ENCODE measurements at places on chromosomes 12 and 14.

DNA sequence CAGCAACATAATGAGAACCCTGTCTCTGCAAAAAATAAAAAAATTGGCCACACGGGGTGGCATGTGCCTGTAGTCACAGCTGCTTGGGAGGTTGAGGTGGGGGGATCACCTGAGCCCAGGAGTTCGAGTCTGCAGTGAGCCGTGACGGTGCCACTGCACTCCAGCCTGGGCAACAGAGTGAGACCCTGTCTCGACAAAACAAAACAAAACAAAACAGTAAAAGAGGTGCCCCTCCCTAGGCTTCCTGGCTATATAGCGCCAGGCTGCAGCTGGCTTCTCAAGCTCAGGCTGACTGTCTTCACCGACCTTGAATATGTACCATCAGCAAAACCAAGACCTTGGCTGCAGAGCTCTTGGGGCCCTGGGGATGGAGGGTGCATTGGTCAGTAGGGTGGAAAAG is 29.4 kb downstream of the TSPAN9 start:
- no peak for DNase-seq

GRCh38 chr12:109763201-109763841 is 49.7 kb downstream of the FAM222A start:
- DNase-seq: peak; percentile 68

- DNase-seq: no peak
These were observed 109.5 kb downstream of the DIO2 start for GRCh38 chr14:80101835-80102234.

DNA sequence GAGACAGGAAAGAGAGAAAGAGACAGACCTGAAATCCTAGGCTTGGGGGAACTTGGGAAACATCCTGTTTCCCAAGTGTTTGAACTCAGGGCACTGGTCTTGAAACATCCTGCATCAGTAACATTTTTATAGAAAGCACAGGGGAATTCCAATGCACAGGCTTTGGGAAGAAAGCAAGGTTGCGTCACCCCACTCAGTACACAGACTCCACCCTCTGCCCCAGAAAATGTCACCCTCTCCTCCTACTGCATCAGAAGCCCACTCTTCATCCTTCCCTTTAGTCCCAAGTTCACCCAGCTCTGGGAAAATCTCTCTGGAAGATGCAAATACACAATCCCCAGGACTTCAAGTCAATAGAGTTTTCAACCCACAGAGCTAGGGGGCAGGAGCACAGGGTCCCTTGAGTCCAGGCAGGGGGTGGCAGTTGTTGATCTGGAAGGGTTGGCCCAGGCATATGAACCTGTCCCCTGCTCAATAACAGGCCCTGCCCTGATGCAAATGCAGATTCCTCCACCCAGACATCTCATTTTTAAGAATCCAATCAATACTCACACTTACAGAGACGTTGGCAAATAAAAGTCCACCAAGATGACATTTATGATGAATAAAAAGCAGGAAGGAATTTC is 1.7 kb downstream of the RDH16 start:
- DNase-seq: peak; percentile 34

GRCh38 chr14:52078721-52079120 is 9.9 kb upstream of the NID2 start:
- no peak for DNase-seq

DNA sequence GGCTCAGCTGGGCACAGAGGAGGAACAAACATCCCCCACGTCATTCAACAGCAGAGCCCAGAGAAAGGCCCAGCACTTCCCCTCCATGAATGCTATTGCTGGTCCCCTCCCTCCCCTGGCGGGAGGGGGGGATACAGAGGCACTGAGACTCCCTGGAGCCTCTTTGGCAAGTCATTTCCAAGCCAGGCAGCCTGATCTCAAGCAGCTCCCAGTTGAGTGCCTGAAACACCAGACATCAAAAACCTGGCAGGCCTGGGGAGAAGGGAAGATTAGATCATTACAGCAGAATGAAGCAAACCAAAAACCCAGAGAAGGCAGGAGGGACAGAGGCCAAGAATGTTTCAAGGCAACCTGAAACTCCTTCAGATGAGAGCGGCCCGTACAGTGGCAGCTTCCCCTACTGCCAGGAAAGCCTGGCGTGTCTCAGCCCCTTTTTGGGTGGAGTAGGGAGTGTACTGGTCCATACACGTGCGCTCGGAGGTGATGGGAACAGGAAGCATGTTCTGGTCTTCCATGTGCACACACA is 92.1 kb downstream of the LRRC74A start:
- peak; percentile 84 for DNase-seq

DNA sequence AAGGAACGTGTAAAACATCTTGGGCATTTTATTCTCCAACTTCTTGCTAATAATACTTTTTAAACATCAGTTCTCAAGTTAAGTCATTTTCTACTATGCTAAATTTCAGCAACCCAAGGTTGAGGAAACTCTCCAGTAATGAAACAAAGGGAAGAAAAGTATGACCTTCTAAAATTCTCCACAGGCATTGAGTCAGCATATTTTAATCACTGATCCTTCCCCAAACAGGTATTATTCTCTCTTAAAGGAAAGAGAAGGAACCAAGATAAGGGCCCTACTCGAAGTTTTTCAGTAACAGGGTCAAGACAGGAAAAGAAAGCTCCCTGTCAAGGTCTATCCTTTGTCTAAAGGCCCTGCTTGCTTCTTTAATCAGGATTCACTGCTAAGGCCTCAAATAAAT is 3.0 kb downstream of the KICS2 start:
- DNase-seq: no peak

GRCh38 chr12:31250179-31250578 is 75.8 kb downstream of the SINHCAF start:
- no peak for DNase-seq

GRCh38 chr12:109624467-109624866 is 50.9 kb downstream of the MVK start:
- no peak for DNase-seq

GRCh38 chr14:24369463-24369862 is 1.5 kb downstream of the NFATC4 start:
- DNase-seq: no peak

DNA sequence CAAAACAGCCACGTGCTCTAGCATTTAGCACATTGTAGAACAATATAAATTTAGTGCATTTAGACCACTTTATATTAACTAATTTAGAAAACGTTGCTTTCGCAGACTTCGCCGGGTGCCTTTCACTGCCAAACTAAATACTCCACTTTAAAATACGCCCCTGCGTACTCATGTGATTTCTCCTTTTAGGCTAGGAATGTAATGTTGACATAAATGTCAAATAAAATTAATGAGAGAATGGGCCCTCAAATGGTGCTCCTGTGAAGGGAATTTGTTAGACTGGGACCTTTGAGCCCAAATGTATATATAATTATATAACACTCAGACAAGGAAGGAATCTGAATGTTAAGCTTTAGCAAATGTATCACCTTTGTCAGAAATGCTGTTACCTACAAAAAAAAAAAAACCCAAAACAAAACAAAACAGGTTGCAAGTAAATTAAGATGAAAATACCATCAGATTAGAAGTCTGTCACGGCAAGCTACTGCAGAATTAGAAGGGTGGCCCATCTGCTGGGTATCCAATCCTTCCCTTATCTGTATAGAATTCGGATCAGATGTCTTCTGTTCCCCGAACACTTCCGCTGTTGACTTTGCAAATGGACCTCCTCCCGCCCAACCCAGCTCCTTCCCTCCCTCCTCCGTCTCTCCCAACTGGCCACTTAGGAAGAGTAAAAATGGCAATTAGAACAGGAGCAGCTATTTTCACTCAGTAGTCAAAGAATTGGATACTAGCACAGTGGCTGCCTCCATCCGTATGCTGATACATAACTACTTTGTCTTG is 159.3 kb upstream of the FOXN3 start:
- no peak for DNase-seq

GRCh38 chr12:93541578-93542225 is 30.8 kb upstream of the SOCS2 start:
- no peak for DNase-seq

GRCh38 chr12:102885043-102885932 is 31.8 kb downstream of the PAH start:
- no peak for DNase-seq

DNA sequence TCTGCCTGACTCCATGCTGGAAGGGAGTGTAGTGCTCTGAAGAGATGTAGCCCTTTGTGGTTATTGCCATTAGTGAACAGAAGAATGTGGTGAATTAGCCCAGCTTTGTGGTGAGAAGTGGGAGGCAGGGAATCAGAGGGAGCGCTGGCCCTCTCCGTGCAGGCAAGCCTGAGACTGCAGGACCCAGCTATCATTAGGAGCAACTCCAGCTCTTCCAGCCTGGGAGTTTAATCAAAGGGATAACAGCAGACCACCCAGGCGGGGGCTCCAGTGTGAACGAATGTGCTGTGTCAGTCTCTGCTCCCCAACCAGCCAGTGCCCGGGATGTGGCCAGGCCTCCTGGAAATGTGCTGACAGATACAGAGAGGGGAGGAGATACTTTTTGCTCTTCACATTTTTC is 142.7 kb downstream of the TTLL5 start:
- DNase-seq: peak; percentile 12

GRCh38 chr14:102901633-102902032 is 20.8 kb upstream of the AMN start:
- DNase-seq: no peak

DNA sequence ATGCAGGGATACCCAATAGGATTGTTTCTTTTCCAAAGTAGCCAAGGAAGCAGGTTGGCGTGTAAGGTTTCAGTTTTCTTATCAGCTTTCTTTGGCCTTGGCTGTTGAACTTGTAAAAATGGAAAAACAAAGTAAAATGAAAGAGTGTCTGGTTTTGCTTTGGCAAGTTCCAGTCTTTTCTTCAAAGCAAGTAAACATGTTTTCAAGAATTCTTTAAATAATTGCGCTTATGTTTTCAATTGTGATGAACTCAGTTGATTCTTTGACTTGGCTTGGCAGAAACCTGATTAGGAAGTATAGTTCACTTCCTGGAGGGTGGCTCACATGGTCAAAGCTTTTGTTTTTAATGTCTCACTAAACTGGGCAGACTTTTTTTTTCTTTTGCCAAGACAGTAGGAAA is 112.2 kb upstream of the USP44 start:
- DNase-seq: no peak

GRCh38 chr14:77620222-77620870 is 3.9 kb upstream of the SPTLC2 start:
- no peak for DNase-seq

GRCh38 chr12:1606021-1606622 is 11.7 kb upstream of the FBXL14 start:
- peak; percentile 88 for DNase-seq

DNA sequence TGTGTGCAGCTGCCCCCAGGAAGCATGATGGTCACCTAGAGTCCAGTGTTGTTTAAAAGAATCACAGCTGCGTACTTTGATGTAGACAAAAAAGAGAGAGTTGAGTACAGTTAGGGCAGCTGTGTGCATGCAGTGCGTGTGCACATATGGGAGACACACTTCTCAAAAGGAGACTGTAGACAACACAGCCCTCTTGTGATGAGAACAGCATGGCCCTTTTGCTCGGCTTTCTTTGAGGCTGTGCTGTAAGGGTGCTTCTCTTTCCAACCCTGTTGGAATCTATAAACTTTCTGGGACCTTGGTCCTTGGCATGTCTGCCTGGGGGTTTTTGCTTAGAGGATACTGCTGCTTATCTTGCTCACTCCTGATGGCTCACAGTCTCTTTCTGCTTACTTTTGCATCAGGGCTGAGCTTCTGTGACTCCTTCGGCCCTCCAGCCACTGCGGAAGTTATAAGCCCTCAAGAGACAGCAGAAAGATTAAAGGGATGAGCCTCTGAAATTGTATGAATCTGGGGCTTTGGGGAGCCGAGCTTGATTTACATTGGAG is 102.9 kb downstream of the DYRK2 start:
- DNase-seq: peak; percentile 37

- no peak for DNase-seq
These were observed 32.9 kb downstream of the ASCL1 start for GRCh38 chr12:102990419-102990818.

- DNase-seq: peak; percentile 85
These were observed 83.0 kb downstream of the LLPH start for GRCh38 chr12:66047411-66048021.

GRCh38 chr12:128455851-128456250 is 188.9 kb downstream of the TMEM132C start:
- DNase-seq: no peak

GRCh38 chr14:22549324-22549962 is 39.6 kb downstream of the DAD1 start:
- DNase-seq: no peak

GRCh38 chr14:103112400-103113243 is 10.6 kb upstream of the TNFAIP2 start:
- DNase-seq: no peak

DNA sequence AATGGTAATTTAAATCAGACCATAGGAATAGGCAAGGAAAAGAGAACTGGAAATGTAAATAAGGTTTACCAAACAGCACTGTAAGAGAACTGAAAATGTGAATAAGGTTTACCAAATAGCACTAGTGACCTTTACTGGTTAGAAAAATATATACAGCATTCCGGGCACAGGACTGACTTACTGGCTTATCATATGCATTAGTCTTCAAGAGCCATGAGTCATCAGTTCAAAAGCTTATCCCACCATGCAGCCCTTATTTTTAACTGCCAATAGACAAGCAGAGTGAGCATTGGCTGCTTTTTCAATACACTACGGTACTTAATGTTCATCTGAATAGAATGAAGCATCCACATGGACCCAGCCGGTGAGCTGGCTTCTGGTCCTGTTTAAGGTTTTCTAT is 13.0 kb upstream of the NELL2 start:
- peak; percentile 15 for DNase-seq

DNA sequence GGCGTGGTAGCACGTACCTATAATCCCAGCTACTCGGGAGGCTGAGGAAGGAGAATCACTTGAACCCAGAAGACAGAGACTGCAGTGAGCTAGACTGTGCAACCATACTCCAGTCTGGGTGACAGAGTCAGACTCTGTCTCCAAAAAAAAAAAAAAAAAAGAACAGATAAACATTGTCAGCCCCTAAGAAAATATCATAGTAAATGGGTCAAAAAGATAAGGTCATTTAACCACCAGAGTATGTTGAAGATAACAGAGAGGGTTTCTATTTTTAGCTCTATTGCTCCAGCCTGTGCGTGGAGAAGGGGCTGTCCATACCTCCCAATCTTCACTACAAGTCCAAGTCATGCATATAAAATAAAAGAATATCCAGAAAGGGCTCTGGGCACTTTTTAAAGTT is 15.4 kb downstream of the LGMN start:
- no peak for DNase-seq

GRCh38 chr12:110590806-110591326 is 7.7 kb upstream of the PPTC7 start:
- DNase-seq: peak; percentile 78

DNA sequence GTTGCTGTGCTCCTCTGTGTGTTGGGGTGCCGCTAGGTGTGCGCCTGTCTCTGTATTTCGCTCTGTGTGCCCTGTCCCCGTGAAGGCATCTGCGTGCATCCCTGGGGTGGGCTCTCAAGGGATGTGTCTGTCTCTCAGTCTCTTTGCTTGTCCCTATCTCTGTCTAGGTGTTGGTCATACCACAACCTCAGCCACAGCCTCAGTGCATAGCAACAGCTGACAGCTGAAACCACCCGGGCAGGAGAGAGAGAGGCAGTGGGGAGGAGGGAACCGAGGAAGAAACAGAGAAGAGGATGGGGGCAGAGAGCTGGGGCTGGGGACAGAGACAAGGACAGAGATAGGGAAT is 953 bp upstream of the NXPH4 start:
- DNase-seq: peak; percentile 34

All from iris pigment epithelial cell (primary cell).